Stimulated activated CD8-positive, alpha-beta memory T cell treated with anti-CD3 and anti-CD28 coated beads, Interleukin-4, amount 100 ng/mL, for 24 hours (primary cell): ENCODE measurements at places on chromosomes 3 and 15.

GRCh38 chr3:115916866-115917265 lies 293.6 kb downstream of the GAP43 start:
- no peak for DNase-seq

GRCh38 chr3:56042326-56042951 lies 425.8 kb downstream of the ERC2 start:
- DNase-seq = no peak

DNA sequence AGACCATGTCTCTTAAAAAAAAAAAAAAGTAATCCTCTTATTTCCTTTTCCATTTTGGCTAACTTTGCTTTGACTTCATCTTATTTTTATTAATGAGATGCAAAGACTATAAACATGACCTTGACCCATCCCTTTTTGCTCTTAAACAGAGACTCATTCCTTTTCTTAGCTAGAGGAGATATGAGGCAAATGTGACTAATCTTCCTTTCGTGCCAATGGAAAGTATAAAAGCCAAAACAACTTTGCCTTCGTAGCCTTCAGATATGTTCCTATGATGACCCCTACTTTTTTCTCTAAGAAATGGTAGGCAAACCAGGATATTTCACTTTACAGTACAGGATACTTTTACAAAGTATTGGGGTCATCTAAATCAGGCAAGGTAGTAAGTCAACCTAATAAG lies 36.9 kb upstream of the GOLGB1 start:
- no peak for DNase-seq

GRCh38 chr3:72661115-72661457 lies 187.2 kb downstream of the SHQ1 start:
- no peak for DNase-seq

DNA sequence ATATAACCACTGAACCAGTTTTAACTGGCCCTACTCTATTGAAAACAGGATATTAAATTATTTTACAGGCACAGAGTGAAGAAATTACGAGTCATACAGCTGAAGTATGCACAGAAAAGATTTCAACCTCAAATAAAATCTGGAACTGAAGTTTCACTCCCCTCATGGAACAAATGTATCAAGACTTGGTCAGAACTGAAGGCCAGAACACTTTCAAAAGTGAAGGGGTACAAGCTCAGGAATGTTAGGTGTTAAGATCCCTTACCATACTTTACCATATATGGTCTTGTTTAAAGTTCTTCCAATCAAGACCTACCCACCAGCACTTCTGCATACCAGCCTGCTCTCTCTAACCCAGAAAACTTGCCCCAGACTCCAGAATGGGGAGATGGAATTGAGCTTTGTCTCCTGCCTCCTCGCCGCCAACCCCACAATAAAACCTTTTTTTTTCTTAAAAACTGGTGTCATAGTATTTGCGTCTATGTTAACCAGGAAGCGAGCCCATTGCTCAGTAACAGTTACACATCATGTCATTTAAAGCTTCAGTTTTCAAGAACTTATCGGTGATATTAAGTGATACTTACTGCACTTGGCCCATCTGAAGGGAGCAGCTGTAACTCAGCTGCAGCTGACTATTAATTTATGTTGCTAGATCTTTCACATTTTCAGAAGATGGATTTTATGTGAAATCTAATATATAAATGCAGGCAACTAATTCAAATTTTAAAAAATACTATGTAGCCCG lies 59.9 kb downstream of the OXSM start:
- no peak for DNase-seq

DNA sequence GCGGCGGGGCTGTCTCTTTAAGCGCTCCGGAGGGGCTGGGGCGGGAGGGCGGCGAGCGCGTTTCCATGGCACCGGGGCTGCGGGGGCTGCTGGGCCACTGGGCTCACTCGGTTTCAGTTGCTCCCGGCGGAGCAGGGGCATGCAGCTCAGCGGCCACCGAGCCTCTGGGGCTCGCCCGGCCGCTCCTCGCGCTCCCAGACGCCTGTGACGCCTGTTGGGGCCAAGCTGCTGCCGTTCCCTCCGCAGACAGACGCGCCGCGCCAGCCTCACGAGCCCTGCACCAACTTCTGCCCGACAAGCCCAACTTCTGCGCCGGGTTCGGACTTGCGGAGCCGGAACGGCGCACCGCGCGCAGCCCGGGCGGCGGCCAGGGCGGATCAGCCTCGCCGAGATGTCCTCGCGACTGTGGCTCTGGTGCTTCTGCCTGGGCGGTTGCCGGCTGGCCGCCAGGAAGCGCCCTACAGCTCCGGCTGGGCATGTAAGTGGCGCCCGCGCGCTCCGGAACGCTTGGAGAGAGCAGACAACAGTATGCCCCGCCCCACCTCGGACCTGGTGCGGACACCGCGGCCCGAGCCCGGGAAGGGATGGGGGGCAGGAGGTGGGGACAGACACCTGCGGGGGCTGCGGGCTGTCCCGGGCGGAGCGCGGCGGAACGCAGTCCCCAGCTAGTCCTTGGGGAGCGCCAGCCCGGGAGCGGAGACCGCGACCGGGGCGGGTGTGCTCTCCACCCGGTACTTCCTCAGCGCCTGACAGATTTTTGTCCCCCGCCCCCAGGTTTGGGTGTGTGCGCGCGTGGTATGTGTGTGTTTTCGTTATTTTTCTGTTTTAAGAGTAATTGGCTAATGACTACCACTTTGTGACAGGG lies 154.1 kb upstream of the GOLIM4 start:
- DNase-seq = no peak

DNA sequence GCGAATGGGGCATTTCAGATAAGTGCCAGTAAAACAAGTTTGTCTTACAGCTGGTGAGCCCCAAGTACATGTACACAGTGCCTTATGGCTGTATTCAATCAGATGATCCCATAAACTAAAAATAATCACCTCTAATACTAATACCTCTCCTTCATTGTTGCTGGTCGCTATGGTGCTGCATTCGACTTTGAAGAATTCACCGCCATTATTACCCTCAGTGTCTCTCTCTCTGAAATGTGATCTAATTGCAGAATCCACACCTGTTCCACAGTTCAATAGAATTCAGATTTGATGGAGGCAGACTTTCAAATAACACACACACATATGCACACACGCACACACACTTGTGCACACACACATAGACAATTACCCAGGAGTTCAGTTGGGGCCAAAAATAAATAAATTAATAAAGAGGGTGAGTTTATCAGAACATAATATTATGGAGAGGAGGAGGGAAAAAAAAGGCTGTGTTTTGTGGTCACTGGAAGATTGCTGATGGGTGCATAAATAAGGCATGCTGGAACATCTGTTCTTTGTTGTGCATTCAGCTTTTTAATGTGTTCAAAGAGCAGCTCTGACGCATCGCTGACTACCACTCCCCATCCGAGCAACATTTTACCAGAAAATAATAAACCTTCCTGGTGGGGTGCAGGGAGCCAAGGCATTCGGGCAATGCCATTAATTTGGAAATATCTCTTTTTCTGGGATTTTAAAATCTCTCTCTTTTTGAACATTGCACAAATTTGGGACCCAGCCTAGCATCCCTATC lies 235.7 kb downstream of the SATB1 start:
- DNase-seq = no peak

DNA sequence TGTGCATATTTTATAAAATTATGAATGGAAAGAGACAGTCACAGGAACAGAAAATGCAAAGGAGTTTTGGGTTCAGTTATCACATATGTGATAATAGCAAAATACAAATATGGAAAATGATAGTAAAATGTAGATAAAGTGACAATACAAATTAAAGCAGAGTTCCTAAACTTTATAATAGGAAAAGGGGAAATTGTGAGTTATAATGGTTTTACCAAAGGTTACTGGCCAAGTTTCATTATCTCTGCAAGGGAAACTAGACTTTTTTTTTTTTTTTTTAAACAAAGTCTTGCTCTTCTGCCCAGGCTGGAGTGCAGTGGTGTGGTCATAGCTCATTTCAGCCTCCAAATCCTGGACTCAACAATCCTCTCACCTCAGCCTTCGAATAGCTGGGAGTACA lies 228.7 kb upstream of the CGNL1 start:
- no peak for DNase-seq

GRCh38 chr15:36263666-36264065 lies 315.8 kb upstream of the CDIN1 start:
- DNase-seq = no peak

DNA sequence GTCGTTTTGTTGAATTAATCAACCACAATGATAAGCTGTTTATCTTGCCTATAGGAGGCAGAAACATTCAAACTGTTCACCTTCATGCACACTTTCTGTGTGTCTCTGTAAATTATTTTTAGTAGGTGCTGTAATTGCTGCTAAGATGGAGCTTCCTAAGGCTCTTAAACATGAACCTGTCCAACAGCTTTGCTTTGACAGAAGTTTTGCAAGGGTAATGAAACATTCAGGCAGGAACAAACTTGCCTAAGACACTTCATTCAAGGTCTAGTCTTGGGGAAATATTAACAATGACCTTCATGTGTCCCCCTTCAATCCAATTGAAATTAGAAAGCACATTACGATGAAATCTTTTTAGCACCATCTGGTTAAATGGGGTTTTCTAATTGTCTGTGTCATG lies 156.1 kb downstream of the DIPK2A start:
- no peak for DNase-seq

GRCh38 chr15:80484333-80484864 lies 80.2 kb downstream of the ARNT2 start:
- DNase-seq = no peak
